ENCODE measurements at places on chromosomes 6 and 20.

- no peak for DNase-seq
These were observed 4.7 kb downstream of the CDKN1A start for GRCh38 chr6:36683145-36683655.

GRCh38 chr20:24736131-24736843 lies 212.8 kb upstream of the CST7 start:
- no peak for DNase-seq

DNA sequence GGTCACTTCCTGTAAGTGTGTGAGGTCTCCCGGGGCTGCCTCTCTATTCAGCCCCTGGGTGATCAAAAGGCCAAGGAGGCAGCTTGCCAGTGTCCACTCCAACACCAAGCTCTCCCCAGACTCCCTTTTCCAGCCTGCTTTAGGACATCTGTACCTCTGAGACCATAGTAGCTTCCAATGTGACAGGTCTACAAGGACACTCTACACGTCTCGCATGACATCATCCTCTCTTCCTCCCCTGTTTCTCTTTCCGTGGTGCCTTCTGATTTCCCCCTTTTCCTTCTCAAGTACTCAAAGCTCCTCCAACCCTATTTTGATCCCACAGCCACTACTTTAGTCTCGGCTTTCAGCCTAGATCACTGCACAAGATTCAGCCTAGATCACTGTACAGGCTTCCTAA lies 26.4 kb downstream of the HLA-F start:
- DNase-seq, result no peak

DNA sequence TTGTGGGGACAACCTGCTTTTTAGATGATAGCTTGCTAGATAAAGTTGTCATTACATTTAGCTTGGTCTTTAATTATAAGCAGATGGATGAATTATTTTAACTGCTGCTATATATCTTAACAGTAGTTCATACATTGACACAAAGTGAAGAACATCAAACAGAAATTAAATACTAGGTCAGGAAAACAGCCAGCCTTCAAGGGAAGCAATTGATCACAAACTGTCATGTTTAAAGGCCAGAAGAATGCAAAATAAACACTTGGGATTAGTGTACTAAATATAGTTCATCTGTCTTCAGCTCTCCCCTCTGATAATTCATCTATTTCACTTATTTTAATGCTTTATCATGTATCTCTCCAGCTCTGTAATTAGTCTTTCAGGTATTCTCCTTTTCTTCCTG lies 225.1 kb upstream of the FERMT1 start:
- DNase-seq, result no peak

DNA sequence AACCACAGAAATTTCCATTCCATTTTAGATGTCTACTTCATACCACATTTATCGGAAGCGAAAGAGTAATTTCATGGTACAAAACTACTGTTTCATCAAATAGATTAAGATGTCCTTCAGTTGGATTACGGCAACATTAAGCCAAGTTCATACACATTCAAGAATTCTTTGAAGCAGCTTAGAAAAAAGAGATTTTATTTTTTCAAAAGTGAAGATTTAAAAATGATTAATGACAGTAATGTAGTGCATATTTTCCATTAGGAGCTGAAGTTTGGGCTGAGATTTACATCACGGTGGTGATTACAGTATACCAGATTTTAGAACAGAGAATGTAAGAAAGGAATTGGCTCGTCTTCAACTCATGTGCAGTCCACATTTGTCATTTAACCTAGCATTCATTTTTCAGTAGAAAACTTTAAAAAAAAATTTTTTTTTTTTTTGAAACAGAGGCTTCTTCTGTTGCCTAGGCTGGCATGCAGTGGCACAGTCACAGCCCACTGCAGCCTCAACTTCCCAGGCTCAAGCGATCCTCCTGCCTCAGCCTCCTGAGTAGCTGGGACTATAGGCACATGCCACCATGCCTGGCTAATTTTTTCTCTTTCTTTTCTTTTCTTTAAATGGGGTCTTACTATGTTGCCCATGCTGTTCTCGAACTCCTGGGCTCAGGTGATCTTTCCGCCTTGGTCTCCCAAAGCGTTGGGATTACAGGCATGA lies 1.9 kb downstream of the SYNJ2 start:
- no peak for DNase-seq

DNA sequence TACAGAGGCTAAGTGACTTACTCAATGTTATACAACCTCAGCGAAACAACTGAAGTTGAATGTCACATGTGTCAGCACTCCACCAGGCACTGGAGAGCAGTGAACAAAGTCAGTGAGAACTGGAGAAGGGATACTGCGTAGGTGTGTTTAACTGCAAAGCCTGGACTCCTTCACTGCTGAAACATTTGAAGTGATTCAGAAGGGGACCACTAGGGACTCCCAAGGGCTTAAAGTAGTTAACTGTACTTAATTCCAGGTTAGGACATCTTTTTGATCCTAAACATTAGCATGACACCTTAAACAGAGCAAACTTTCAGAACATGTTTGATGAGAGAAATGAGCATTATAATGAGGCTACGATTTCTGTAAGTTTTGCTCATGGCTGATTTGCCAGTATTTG lies 45.0 kb upstream of the ZBTB24 start:
- no peak for DNase-seq

DNA sequence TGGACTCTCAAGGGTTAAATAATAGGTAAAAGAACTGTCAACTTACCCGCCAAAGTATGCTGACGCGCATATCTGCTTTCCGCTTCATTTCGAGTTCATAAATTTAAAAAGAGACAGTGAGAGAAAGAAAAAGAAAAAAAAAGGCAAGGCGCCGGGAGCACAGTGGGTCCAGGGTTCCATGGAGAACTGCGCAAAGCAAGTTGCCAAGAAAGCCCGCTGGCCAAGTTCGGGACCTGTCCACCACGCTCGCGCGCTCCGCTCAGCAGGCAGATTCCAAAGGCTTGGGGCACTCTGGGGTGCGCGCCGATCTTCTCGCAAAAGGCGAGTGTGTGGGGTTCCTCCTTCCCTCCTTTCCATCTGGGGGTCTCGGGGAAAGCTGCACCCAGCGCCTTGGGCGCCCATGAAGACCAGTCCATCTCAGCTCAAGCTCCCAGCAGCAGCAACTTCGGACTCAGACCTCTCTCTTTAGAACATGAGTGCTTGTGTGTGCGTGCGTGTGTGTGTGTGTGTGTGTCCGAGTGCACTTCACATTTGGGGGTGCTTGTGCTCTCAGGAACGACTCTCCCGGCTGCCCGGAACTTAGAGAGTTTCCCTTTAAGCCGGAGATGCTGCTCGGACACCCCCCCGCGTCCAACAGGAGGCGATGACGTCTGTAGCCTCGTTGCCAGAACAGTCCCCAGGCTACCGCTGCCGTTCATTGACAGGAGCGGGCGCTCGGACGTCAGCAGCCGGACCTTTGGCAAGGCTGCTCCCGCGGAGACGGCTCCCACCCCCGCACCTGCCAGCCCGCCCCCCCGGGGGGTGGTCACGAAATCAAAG lies 180.0 kb downstream of the TBXT start:
- DNase-seq, result no peak

DNA sequence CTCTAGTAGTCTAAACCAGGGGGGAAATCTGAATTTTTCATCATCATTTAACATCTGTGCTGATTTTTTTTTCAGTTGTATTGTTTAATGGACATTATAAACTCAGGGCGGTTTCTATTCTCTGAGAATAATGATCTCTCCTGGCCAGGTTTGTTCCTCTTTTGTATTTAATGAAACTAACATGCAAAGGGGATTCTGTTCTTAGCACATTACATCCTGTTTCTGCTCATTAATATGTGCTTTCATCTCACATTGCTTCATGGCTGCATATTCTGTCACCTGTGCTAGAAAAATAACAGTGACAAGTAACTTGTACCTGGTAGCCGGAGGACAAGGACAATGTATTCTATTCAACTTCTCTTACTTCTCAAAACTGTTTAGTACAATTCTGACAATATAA lies 806 bp downstream of the HLA-DOB start:
- DNase-seq, result no peak

GRCh38 chr20:11207749-11208502 lies 534.1 kb upstream of the JAG1 start:
- no peak for DNase-seq

- peak; percentile 5 for DNase-seq
These were observed 71.9 kb downstream of the FAM120B start for GRCh38 chr6:170378502-170378901.

GRCh38 chr20:41344477-41344876 lies 3.9 kb downstream of the LPIN3 start:
- no peak for DNase-seq

DNA sequence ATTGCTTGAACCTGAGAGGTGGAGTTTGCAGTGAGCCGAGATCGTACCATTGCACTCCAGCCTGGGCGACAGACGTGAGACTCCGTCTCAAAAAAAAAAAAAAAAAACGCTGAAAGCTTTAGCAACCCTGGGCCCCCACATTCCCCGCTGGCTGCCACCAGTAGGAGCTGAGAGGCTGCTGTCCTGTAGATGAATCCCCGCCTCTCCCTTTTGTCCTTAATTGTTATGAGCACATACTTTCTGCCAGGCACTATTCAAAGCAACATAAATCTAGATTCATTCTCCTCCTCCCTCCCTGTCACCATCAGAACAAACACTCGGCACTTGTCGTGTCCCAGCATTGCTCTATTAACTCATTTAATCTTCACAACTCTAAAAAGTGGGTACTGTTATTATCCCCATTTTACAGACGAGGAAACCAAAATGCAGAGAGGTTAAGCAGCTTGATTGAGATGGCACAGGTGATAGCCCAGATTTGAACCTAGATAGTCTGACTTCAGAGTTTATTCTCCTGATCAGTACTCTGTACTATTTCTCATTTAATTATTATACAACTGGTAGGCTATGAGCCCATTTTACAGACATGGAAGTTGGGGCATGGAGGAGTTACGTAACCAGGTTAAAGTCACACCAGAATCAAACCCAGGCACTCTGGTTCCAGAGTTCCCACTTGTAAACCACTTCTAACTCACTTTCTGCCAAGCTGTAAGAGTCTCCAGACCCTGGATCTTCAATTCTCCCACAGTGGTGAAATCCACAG lies 97.4 kb downstream of the EYA2 start:
- no peak for DNase-seq

- no peak for DNase-seq
These were observed 6.1 kb upstream of the IFT52 start for GRCh38 chr20:43584448-43585136.

- DNase-seq, result no peak
These were observed 64.4 kb downstream of the SULF2 start for GRCh38 chr20:47720636-47721427.

- DNase-seq, result no peak
These were observed 10.7 kb upstream of the EDN1 start for GRCh38 chr6:12279322-12280091.

DNA sequence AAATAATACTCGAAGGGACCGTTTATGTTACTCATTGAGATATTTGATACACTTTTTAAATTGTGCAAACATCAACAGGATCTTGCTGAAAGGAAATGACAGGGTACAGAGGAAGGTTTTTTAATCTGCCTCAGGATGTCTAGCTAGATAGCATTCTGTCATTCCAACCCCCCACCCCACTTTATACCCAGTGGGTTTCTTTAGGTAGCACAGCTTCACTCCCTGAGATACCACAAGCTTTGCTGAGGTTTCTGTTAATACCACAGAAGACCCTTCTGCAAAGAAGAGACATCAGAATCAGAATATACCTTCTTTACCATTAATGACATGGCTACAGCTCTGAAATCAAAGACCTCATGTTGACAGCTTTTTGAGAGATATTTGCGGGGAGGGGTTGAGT lies 1.3 kb downstream of the PHACTR2 start:
- DNase-seq, result no peak

DNA sequence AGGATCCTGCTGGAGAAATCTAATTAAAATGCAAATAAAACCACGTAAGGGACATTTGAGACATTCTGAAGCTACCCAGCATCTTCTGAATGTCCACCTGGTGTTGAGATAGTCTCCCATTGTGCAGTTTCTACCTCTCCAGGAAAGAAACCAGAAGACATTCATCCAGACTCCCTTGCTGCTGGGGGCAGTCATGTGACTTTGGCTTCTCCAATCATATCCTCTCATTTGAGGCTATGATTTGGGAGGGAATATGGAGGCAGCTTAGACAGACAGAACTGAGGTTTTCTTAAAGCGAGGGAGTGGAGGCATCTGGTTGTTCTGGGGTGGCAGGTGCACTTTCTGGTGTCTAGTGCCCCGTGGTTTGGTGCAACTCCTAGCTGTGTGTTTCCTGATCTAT lies 315.2 kb upstream of the SULF2 start:
- no peak for DNase-seq

GRCh38 chr20:53873230-53873604 lies 197.2 kb downstream of the BCAS1 start:
- no peak for DNase-seq

- no peak for DNase-seq
These were observed 67.5 kb downstream of the FARS2 start for GRCh38 chr6:5328800-5329199.

DNA sequence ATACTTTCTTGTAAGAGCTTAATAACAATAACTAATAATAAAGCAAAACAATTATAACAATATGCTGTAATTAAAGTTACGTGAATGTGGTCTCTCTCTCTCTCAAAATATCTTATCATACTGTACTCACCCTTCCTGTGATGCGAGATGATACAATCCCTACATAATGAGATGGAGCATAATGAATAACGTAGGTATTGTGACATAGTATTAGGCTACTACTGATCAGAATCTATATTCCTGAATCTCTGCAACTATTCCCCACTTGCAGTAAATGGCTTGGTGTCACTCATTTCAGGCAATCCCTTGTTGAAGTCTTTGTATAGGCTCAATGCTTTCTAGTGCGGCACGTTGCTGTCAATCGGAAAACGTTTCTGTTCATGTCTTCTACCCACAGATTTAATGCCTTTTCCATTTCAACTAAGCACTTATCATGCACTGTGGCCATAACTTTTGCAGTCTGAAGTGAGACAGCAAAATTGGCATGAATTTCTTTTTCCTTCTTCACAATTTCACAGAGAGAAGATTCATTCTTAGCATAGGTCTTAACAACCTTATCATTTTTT lies 32.3 kb downstream of the MOXD1 start:
- no peak for DNase-seq

DNA sequence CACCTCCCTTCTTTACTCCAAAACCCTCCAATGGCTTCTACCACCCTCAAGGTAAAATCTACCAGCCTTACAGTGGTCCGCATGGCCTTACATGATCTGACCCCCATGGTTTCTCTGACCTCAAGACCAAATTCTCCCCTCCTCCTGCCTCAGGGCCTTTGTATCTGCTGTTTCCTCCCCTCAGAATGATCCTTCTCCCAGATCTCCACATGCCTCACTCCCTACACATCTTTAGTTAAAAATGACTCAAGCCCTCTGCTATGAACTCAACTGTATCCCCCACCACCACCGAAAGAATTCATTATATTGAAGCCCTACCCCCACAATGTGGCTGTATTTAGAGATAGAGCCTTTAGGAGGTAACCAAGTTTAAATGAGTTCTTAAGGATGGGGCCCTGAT lies 4.1 kb downstream of the SLC23A2 start:
- DNase-seq, result no peak

- no peak for DNase-seq
These were observed 263.5 kb downstream of the TFAP2A start for GRCh38 chr6:10151144-10151915.

DNA sequence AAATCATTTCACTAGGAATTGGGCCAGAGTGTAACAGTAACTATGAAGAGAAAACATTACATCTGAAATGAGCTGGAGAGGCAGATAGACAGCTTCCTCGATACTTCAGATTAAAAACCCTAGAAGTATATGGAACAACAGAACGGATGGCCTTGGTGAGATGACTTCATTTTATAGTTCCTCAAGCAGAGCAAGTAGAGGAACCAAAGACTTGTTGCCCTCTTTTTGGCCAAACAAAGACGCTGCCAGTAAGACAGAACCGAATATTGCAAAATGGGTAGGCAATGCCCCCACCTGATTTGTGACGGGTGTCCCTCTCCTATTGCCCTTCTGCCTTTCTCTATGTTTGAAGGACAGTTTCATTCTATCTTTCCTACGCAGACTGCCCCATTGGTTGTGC lies 53.5 kb downstream of the AGPAT4 start:
- DNase-seq, result no peak
